ENCODE measurements at places on chromosomes 3 and 15.

DNA sequence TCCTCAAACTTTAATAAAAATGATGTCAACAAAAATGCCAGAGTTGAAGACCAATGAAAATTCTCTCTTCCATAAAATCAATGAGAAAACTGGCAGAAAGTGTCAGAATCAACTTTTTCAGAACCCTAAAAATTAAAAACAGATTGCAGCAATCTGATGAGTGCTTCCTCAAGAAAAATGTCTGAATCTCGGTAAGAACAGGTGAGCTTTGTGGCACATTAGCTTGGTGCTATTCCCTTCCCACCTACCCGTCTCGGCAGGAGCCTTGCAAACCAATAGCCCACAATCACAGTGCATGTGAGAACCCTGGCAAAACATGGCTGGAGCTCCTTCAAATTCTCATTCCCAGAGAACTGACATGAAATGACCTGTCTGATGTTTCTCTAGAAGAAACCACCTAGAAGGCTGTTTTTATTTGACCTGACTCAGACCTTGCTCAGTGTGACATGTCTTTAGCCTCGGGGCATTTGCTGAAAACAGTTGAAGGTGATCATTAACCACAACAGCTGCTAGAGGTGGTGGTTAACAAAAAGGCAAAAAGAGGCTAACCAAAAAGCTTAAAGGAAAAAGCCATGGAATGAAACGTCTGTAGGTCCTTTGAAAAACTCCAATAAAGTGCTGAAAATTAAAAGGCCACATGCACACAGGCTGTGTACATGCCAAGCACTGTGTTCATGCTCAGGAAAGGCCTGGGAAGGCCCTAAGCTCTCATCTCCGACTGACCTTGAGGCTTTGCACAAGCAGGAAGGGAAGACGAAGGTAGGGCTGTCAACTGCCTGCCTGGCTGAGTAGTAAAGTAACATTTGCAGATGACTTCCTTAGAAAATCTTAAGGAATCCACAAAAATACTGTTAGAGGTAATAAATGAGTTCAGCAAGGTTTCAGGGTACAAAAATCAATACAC is 253.0 kb upstream of the NSMCE3 start:
- H3K4me3 ChIP-seq = no peak overlapping the region
- no peak for DNase-seq
- H3K4me1 ChIP-seq = no peaks in the 10 kb centered on the region
- H3K36me3 ChIP-seq = no peaks in the 10 kb centered on the region

DNA sequence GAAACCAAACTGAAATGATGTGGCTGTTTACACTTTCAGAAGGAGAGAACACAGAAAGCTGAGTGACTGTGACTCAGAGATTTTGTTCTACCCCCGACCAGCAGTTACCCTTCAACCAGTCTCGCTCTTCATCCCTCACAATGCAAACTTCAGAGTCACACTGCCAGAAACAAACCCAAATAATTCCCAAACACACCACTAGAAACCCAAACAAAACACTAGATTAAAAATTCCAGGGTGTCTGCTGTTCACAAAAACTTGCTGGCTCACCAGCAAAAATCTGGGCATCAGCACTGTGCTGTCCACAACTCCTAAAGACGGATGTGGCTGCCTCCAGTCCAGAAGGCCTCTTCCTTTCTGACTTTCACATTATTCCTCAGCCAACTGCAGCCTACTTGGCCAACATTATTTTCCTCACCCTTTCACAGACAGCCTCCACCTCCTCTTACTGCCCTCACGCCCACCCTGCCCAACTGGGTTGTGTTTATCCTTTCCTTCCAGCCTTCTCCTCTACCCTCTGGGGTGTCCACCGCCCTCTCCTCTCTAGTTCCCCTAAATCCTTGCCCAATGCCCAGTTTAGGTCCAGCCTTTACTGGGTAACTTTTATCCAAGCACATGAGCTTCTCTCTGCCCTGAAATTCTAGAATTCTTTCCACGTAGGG is 71.4 kb downstream of the MECOM start:
- H3K27ac ChIP-seq = no peak overlapping the region
- no peaks in the 10 kb centered on the region for H3K36me3 ChIP-seq
- DNase-seq = peak; percentile 34
- H3K4me3 ChIP-seq = no peak overlapping the region

DNA sequence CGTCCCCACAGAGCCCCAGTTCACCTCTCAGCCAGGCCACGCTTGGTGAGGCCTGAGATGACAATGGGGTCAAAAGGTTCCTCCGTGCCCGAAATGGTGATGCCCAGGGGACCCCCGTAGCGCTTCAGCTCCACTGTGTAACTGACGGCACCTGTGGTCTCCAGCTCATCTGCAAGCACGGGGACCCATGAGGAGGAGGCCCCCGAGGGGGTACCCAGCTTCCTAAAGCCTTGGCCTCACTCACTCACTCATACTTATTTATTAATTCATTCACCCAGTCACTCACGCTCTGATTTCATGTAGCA is 30.4 kb downstream of the GRIP2 start:
- H3K27me3 ChIP-seq = no peaks in the 10 kb centered on the region
- no peaks in the 10 kb centered on the region for H3K36me3 ChIP-seq
- no peaks in the 10 kb centered on the region for H3K4me1 ChIP-seq
- no peak for DNase-seq

DNA sequence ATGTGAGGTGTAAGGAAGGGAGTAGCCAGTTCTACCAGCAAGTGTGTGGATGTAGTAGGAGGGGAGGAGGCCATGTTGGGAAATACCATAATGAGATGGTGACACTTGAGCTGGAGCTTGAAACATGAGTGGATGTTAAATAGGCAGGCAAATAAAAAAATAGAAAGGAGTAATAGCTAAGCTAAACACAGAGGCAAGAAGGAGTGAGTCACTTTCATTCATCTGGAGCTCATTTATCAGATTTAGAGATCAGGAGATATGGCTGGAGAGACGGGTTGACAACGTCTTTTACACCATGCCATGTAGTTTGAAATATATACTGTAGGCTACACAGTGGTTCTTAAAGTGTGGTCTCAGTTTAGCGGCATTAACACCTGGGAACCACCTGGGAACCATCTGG is 390.5 kb downstream of the DIPK2A start:
- DNase-seq = peak; percentile 17
- no peaks in the 10 kb centered on the region for H3K4me1 ChIP-seq
- no peak overlapping the region for H3K4me3 ChIP-seq

GRCh38 chr3:122598556-122598955 is 21.1 kb downstream of the PARP15 start:
- H3K27ac ChIP-seq = no peak overlapping the region
- H3K4me3 ChIP-seq = no peak overlapping the region
- no peaks in the 10 kb centered on the region for H3K4me1 ChIP-seq

GRCh38 chr15:65197337-65197645 is 12.1 kb upstream of the CLPX start:
- H3K27ac ChIP-seq = no peak overlapping the region
- no peaks in the 10 kb centered on the region for H3K36me3 ChIP-seq
- no peak for DNase-seq
- no peaks in the 10 kb centered on the region for H3K4me1 ChIP-seq
- peaks cover 12% of the 10 kb centered on the region for H3K27me3 ChIP-seq

DNA sequence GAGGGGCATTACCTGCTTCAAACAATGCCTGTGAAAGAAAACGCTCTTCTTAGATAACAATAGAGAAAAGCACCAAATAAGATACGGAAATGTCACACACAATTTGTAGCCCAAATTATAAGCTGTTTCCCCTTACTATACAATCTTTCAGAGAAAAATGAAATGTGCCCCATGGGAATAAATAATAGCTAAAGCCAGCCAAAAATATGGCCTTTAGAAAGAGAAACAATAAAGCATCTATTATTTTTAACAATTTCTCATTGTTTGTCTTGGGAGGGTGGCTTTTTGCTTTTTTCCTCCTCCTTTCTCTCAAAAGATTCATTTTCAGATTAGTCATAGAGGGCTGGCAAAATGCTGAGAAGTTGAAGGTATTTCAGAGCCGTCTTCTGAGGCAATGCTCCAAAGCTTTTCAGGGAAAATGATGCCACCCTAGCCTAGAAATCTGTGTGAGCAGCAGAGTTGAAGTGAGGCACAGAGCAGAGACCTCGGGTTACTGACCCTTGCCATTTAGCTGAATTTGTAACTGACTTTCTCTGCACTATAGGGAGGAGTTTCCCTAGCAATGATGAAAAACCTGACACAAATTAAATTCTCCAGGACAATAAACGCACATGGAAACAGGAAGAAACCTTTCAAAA is 86.3 kb upstream of the PRICKLE2 start:
- H3K27me3 ChIP-seq = no peaks in the 10 kb centered on the region
- H3K27ac ChIP-seq = no peak overlapping the region
- no peak overlapping the region for H3K4me3 ChIP-seq
- H3K36me3 ChIP-seq = no peaks in the 10 kb centered on the region
- peaks cover 9% of the 10 kb centered on the region for H3K4me1 ChIP-seq
